Fibroblast of upper back skin (primary cell): ENCODE measurements at places on chromosomes 2 and 18.

DNA sequence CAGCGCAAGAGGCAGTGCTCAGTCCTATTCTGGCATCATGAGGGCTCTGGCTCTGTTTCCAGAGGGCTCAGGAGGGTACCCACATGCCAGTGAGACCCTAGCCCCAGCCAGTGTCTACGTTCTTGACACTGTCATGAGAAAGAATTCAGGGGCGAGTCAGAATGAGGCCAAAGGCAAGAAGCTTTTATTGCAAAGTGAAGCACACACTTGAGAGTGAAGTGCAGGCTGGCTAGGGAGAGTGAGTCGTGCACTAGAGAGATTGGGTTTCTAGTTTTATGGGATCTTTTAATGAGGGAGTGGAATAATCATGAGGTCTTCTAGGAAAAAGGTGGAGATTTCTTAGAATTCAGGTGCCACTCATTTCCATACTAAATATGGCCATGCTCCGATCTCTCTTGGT lies 164.1 kb downstream of the DCDC2C start:
- DNase-seq: no peak

DNA sequence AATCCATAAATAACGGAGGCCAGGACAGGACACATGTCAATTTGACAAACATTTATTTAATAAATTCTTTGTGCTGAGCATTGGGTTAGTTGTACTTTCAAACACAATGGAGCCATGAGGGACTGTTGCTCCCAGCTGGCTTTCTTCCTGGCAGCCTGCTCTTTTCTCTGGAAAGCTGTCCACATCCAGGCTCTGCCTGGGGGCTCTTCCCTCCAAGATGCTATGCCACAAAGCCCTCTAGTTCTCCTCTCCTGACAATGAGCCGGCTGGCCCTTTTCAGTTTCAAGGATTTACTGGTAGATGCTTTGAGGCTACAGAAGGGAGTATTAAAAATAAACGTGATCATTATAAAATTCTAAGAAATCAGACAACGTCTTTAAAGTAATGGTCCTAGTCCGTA lies 44.1 kb upstream of the SLC14A2 start:
- DNase-seq: no peak

DNA sequence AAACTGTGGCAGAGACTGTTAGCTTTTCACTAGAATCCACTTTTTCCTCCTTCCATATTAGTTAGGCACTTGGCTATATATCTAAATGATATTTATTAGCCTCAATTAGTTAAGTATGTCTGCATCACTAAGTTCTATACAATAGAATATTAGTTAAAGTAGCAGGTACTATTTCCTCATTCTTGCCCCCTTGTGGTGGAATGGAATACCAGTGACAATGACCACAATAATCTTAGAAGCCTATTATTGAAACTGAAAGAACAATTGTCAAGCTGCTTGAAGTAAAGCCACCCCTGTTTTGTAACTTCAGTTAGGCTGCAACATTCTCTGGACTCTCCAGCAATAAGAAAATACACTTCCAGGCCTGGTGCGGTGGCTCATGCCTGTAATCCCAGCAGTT lies 476.3 kb upstream of the VWC2L start:
- peak; percentile 1 for DNase-seq

GRCh38 chr2:224520064-224520463 lies 65.1 kb downstream of the CUL3 start:
- DNase-seq: peak; percentile 64

DNA sequence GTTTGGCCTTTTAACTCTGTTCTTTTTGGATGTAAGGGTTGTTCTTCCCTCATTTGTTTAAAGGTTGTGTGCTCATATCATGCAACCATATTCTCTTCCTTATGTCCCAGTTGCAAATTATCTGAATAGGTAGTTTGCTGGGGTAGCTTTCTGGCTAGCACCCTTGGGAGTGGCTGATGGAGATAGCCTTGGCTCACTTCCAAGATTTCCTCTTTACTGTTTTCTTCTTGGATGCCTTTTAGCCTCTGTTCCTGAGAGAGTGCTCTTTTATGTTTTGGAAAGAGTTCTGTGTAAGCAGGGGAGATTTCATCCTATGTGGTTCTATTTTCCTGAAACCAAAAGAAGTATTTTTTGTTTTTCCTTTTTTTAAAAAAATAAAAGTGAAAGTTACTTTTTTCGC lies 25.4 kb downstream of the USP14 start:
- peak; percentile 22 for DNase-seq
